ENCODE measurements at places on chromosomes 2 and 18.

GRCh38 chr18:54983041-54983686 lies 23.9 kb upstream of the CCDC68 start:
- no peak for DNase-seq

GRCh38 chr18:12839526-12840196 lies 44.4 kb downstream of the PTPN2 start:
- DNase-seq, result no peak

DNA sequence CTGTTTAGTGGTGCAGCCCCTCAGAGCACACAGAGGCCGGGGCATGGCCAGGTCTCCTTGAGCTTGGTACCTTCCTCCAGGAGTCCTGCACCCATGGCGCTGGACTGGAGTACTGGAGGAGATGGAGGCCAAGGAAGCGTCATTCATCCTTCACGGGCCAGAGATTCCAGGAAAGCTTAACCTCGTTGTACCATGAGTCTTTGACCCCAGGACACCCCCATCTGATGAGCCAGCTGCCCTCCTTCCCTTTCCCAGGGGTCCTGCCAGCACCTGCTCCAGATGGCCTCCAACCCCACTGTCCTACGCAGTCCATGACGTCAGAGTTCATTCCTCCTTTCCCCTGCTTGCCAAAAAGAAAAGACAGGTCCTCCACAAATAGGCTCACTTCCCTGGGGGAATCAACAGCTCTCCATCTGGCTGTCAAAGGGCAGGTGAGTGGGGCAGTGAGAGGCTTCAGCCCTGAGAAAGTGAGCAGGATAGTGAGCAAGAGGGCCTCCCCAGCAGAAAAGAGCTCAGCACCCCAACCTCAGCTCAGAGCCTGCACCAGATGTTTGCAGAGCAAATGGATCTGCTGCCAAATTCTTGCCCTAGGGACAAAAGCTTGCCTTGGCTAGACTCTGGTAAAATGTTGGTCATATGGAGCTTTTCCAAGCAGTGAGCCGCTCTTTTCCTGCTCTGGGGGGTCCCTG lies 4.5 kb upstream of the NPPC start:
- no peak for DNase-seq

- DNase-seq, result no peak
These were observed 1.7 kb downstream of the ROCK2 start for GRCh38 chr2:11342551-11343367.

DNA sequence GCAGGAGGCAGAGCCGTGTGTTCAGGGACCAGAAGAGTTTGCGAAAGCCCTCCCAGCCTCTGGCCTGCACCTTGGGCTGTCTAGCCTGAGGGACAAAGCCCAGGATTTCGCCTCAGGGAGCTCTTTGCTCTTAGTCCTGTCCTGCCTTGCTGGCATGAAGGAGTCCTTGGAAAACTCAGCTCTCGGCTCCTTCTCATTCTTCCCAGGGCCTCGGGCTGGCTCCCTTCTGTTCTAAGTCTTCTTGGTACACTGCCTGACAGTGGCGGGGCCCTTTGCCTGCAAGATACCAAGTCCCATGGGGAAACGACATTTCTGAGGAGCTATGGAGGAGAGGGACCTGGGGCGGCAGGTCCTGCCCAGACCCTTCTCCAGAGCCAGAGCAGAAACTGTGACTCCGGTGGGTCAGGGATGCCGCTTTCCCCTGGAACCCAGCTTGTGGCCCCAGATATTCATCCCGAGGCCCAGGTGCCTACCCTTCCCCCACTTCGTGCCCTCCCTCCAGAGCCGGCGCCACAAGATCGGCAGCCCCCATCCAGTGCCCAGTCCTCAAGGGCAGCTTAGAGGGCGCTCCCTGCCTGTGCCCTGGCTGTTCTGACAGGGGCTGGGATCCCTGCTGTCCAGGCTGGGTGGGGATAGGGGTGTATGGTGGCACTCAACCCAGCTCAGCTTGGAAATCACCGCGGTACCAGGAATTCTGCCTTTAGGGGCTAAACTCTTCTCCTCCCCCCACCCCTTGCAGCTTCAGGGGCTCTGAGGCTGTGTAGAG lies 5.5 kb upstream of the CYP26B1 start:
- DNase-seq, result no peak

- DNase-seq, result no peak
These were observed 10.7 kb downstream of the GPR45 start for GRCh38 chr2:105252271-105252670.

GRCh38 chr18:52936931-52937330 lies 596.9 kb downstream of the DCC start:
- DNase-seq, result no peak

- no peak for DNase-seq
These were observed 1531.7 kb upstream of the PIK3C3 start for GRCh38 chr18:40423291-40423690.

GRCh38 chr2:161662373-161662772 lies 38.2 kb downstream of the SLC4A10 start:
- no peak for DNase-seq

- DNase-seq, result no peak
These were observed 26.7 kb downstream of the TANC1 start for GRCh38 chr2:158994920-158995676.

- DNase-seq, result no peak
These were observed 25.4 kb downstream of the SOCS6 start for GRCh38 chr18:70314151-70314782.

- DNase-seq, result no peak
These were observed 114.8 kb downstream of the PLB1 start for GRCh38 chr2:28610583-28611201.

GRCh38 chr2:143823876-143824275 lies 694.7 kb downstream of the ARHGAP15 start:
- DNase-seq, result no peak

GRCh38 chr2:28639836-28640235 lies 111.8 kb upstream of the PPP1CB start:
- no peak for DNase-seq

DNA sequence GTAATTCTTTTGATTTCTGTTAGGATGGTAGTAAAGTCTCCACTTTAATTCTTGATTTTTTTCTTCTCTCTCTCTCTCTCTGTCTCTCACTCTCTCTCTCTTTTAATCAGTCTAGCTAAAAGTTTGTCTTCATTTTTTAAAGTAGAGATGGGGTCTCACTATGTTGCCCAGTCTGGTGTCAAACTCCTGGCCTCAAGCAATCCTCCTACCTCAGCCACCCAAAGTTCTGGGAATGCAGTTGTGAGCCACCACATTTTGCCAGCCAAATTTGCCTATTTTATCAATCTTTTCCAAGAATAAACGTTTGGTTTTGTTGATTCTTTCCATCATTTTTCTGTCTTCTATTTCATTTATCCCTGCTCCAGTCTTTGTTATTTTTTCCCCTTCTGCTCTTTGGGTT lies 23.9 kb upstream of the ACOXL start:
- no peak for DNase-seq

DNA sequence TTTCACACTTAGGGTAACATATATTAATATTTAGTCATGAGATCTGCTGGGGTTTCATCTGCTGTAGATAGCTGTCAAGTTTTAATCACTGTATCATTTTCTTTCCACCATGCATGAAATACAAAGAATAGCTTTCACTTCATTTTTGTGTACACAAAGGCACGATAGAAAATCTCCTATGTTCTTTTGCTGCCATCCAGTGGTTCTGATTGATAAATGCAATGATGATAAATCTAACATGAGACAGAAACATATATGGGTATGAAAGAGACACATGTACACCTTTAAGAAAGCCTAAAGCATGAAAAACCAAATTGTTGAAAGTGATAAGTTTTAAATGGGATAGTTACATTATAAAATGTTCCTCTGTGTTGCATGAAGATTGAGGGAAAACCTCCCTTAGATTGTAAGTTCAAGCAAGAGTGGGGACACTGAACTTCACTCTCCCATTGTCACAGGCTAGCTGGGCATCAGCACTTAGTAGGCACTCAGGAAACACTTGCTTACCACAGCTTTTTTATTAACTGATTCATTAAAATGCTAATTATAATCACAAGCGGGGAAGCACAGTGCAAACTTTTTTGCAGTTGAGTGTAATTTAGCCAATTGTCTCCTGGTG lies 31.2 kb downstream of the C1D start:
- no peak for DNase-seq

- no peak for DNase-seq
These were observed 5.3 kb upstream of the NPPC start for GRCh38 chr2:231931481-231931915.

DNA sequence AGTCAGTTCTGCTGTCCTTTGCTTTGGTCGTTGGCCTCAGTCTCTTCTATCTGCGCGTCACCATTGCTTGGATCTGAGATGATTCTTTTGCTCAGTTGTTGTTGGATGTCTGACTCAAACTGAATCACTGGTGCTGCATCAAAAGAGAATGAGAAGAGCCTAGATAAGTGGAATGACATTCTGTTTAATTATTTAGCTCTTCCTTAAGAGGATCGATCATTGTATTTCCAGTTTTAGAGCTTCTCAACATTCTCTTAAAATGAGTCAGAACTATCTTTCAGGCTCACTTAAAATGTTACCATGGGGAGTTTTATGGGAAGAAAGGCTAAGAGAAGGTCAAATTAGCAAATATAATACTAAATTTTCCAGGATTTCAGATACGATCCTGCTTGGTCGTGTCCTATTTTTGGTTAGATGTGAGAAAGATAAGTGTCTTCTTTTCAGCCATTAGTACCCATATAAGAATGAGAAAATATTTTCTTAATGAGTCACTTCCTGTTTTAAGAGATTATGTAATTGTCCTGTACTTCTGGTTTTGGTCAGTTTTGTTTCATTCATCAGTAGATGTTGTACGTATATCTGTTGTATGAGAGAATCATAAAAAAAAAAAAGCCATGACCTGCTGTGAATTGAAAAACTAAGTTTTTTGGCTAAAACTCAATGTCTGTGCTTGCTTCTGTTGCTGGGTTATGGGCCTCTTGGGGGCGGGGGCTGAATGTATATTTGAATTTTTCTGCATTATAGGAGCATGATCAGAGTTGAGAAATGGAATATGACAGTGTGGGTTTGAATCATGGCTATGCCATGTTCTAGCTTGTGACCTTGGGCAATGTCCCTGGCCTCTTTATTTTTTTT lies 31.6 kb upstream of the CASP10 start:
- DNase-seq, result no peak

GRCh38 chr2:190765386-190766173 lies 115.0 kb upstream of the GLS start:
- DNase-seq, result no peak

- no peak for DNase-seq
These were observed 43.1 kb downstream of the CPO start for GRCh38 chr2:206982360-206982955.

DNA sequence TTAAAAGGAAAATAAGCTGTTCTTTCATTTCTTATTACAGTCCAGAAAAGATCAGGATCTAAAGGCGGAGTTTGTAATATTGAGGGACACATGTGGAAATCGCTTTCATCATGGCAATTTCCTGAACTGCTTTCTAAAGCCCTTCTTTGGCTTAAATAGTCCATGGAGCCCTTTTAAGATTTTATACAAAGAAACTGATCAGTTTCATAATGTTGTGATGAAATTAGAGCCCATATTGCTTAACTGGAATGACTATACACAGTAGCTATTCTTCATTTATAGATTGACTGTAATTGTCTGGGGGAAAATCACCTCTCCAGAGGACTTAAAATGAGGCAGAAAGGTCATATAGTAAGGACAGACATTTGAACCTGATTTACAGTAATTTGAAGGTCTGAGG lies 322.2 kb downstream of the ETAA1 start:
- DNase-seq, result no peak

DNA sequence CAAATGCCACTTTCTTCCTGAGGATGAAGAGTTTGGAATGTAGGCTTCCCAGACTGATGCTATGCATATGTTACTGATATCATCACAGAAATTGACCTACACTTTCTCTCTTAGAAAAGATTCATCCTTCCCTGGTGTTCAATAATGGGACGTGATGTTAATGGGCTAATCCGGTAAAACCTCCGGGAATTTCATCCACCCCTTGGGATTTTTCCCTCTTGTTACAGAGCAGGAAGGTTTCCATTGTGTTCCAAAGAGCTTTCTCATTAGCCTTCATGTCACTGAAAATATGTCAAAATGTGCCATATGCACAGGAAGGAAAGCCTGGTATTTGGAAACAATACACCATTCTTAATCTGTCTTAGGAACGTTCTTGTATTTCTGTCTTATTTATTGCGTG lies 20.7 kb downstream of the ALPK2 start:
- no peak for DNase-seq

GRCh38 chr2:23351388-23352141 lies 33.4 kb upstream of the KLHL29 start:
- no peak for DNase-seq

- no peak for DNase-seq
These were observed 2.2 kb downstream of the RND3 start for GRCh38 chr2:150485114-150485870.

DNA sequence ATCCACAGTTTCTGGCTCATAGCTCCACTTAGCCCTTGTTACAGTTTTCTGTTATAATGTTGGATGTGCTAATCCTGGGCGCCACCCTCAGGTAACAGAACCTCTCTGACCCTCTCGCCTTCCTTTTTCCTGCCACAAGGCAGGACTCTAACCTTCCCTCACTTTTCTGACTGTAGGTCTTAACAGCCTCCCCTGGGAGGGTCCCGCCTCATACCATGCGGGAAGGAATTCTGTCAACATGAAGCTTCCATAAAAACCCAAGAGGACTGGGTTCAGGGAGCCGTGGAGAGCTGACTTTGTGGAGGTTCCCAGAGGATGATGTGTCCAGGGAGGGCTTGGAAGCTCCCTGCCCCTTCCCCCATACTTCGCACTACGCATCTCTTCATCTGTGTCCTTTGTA lies 11.9 kb upstream of the RAB17 start:
- DNase-seq, result no peak

DNA sequence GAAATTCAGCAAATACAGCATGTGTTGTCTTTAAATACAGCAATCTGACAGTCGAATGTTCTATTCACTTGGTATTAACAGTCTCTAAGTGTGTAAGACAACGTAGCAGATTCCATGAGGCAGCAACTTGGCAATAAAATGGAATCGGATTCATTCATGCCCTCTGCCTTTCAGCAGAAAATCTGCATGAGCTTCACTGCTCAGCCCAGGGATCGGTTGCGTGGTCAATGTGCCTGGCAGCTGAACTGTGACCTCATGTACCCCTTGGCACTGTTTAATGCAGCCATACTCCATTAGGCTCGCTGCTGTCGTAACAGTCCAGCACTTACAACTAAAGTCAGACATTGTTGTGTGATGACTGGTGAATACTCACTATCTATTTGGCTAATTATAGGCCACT lies 17.7 kb upstream of the RGPD4 start:
- DNase-seq, result no peak

- no peak for DNase-seq
These were observed 10.8 kb downstream of the GBX2 start for GRCh38 chr2:236157366-236157765.

DNA sequence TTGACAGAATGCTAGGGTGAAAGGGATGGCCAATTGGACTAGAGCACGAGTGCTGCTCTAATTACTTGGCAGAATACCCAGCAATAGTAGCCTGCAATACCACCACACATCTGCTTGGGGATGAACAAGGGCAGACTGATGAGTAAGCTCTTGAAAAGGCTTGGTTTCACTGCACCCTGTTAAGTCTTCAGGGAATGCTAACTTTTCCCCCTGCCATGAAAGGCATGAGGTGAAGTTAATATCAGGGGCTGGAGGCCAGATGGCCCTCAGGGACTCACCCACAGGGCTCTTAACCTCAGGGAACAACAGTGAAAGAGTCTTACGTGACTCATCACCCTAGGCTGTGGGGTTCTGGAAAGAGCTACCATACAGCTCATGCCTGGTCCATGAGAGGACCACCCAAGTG lies 51.7 kb upstream of the MYL1 start:
- no peak for DNase-seq
